Cerebellum (tissue), 4 donors: ENCODE measurements at places on chromosomes 2 and 18.

- DNase-seq, result no peak
Observed at GRCh38 chr2:15918761-15919356, 21.5 kb upstream of the MYCN start.

- no peak for DNase-seq
Observed at GRCh38 chr18:46013484-46014189, 46.5 kb upstream of the EPG5 start.

DNA sequence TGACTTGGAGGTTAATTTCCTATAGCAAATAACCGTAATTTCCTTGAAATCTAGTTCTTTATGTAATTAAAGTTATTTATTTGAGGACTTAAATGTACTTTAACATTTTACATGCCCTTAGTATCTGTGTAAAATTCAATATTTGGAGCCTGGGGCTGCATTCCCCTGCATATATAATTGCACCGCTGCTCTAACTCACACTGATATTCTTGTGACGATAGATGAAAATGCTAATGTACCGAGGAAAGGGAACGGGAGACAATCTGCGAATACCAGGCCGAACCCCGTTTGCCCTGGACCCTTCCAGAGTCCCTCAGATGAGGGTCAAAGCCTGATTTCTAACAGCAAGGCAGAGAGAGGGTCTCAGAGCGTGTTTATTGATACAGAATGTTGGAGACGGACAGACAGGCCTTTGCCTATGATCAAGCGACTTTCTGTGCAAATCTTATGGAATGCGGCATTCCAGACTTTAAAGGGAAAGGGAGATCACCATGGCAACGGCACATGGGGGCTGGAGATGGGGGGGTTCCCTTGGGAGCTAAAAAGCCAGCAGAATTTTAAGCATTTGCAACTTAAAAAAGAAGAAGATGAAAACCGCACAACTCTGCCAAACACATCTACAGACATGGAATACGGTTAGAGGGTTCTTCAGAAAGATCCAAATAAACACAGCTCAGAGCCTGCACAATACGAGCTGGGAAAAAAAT lies 57.6 kb upstream of the TWIST2 start:
- DNase-seq, result no peak

DNA sequence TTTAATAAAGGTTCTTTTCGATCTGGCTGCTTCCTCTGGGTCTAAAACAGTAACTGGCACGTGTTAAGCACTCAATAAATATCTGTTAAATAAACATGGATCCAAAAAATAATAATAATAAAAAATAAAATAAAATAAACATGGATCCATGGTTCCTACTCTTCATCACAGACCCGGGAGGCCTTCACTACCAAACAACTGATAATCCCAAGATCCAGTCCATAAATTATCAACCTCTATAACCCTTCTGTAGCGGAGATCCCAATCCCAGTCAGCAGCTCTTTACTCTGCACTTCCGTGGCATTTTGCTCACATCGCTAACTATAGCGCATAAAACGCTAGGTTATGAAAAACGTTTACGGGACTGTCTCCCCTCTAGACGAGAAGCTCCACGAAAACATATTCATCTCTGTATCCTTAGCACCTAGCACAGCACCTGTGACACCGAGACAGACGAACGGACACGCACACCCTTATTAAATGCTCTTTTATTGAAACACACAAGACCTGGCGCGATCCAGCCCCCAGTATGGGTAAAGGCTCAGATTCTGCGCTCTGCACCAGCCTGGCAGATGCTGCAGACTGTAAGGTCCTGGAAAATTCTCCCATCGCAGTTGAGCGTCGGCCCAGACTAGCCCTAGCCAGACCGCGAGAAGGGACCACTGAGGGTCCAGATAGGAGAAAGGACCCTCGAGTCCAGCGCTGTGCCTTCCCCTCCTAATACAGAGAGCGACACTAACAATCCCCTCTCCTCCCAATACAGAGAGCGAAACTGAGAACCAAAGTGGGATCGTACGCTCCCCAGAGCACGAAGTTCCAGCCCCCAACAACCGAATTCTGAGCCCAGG lies 770 bp downstream of the NBAS start:
- peak; percentile 36 for DNase-seq

- DNase-seq, result no peak
Observed at GRCh38 chr2:217643789-217644301, 358.9 kb downstream of the TNS1 start.

DNA sequence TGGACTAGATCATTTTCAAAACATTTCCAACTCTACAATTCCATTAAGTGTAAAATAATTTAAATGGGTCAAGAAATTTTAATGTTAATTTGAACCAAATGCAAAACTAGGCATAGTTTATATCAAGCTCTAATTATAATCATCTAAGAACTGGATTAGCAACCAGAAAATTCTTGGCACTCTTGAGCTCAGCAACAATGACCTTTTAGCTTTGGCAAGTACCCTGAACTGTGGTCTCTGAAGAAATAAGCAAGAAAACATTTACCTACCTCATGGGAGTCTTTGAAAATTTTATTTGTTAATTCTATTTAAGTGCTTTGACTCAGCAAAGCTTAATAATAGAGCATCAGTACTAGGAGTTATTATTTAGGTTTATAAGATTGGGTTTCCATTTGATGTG lies 313.2 kb downstream of the SATB2 start:
- DNase-seq, result no peak

GRCh38 chr18:6885992-6886796 lies 156.7 kb downstream of the ARHGAP28 start:
- peak; percentile 12 for DNase-seq

DNA sequence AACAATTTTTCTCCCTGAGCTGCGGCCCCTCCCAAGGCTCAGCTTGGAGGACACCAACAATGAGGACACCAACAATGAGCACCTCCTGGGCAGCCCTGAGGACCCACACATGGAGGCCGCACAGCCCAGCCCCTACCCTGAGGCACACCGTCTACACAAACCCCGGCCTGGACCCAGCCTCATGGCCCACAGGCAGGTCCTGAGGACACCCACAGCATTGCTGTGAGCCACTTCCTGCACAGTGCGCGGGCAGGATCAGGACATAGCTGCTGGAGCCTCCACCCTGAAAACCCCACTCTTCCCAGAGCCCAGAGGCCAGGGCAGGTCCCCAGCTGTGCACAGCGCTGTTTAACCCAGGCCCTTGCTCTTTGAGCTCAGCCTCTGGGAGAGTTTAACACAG lies 194.3 kb downstream of the RTP5 start:
- DNase-seq, result no peak

- DNase-seq, result no peak
Observed at GRCh38 chr2:212953170-212953920, 198.1 kb downstream of the IKZF2 start.

DNA sequence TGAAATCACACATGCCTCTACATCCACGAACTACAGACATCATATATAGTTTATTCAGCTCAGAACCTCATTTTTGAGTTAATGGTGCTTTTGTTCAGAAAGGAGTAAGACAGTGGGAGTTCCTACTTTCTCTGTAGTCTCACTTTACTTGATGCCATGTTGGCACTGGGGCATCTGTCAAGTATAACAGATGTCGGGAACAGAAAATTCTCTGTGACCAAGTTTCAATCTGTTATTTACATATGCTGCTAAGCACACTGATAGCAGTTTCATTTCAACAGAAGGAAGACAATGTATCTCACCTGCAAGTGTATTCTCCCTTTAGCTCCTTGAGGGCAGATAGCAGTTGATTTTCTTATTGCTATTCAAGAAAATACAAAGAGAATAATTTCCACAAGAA lies 774.1 kb downstream of the METTL4 start:
- no peak for DNase-seq

GRCh38 chr2:129178356-129178755 lies 801.1 kb upstream of the RAB6C start:
- no peak for DNase-seq

DNA sequence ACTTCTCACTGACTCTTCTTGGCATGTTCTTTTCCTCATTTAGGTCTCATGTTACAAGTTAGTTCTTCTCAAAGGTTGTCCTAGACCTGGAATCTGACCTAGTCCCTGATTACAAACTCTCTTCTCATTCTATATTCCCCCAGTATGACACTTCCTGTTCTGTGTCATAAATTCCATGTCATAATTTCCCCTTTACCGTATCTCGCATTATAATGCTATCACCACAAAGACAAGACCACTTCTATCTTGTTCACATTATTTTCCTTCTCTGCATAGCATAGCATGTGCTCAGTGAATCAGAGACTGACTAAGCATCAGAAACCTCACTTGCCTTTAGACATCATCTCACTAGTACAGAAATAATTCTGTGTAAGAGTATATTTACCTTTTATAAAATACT lies 63.6 kb upstream of the CAVIN2 start:
- DNase-seq, result no peak

DNA sequence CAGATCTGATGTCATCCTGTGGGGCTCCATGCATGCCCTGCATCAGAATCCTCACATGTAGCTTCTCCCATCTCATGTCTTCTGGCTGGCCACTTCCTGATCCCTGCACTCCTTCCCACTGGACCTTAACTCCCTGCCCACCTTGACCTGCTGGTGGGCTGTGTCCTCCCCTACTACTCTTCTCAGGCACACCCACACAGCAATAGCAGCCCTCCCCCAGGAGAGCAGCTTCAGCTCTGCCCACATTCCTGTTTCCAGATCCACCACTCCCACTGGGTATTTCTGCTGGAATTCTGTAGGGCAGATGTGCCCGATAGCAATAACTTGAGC lies 137.0 kb upstream of the HS6ST1 start:
- no peak for DNase-seq

- no peak for DNase-seq
Observed at GRCh38 chr2:45700407-45701013, 49.0 kb downstream of the PRKCE start.

DNA sequence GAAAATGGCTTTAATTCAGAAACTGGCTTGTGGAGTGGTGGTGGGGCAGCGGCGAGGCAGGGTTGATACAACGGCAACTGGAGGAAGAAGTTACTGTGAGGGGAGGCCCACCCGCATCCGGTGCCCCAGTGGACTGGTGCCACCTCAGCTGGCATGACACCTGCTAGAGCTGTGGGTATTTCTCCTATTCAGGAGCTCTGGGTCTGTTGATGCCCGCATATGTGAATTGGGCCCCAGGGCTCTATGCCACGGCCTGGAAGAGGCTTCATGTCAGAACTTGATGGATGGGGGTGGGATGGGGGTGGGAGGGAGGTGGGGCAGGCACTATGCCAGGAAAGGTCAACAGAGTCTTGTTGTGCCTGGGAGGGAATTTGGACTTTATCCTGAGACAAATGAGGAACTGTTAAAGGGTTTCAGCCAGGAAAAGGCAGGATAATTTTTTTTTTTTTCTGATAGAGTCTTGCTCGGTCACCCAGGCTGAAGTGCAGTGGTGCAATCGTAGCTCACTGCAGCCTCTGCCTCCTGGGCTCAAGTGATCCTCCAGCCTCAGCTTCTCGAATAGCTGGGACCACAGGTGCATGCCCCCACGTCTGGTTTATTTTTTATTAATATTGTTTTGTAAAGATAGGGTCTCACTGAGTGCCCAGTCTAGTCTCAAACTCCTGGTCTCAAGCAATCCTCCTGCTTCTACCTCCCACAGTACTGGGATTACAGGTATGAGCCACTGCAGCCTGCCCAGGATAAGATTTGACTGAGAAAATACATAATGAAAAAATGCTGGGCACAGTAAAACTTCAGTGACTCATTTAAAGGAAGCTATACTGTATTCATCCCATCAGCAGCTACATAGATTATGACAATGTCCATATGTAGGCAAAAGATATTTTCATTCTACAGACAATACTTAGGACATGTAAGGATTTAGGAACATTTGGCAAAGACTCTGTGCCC lies 52.6 kb downstream of the SH2D6 start:
- DNase-seq, result no peak

GRCh38 chr2:129275706-129276105 lies 703.8 kb upstream of the RAB6C start:
- DNase-seq, result no peak

DNA sequence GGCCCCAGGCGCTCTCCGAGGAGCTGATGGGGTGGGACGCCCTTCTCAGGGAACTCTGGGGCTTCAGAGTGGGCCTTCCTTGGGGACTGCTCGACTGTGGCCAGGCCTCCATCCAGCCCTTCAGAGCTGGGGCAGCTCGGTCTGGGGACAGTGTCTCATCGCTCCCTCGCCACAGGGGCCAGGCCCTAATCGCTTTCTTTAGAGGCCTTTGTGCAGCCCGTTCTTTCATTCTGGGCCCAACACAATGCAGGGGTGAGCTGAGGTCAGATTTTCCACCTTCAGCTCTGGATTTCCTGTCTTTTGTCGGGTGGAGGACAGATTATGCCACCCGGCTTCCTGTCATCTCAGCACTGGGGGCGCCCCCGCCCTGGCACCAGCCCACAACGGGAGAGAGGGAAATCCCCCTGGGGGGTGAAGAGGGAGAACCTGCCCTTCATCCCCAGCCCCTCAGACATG lies 25.2 kb downstream of the MYCN start:
- DNase-seq, result no peak

DNA sequence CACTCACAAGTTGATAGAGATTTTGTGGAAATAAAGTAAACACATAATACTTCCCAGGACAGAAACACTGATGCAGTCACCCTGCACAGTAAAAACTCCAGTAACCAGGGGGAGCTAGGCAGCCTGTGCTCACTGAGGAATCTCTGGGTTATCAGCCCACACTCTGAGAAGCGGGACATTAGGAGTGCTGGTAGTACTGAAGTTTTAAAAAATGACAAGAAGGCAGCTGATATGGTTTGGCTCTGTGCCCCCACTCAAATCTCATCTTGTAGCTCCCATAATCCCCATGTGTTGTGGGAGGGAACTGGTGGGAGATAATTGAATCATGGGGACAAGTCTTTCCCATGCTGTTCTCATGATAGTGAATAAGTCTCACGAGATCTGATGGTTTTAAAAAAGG lies 31.4 kb downstream of the KCTD1 start:
- DNase-seq, result no peak

- peak; percentile 42 for DNase-seq
Observed at GRCh38 chr2:96143848-96144480, 1.3 kb downstream of the DUSP2 start.

DNA sequence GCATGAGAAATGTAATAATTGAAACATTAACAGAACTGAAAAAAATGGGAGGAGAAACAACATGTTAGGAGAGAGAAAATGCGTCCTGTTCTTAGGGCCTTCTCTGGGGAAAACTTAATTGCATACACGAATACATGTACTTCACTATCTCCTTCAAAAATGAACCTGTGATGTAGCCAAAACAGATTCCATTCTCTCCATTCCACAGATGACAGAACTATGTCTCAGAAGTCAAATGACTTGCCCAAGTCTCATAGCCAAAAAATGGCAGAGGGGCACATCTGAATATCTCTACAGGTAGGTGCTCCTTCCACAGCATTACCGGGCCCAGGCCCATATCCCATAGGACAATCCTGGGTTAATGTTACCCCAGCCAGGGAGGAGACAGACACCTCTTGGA lies 3.9 kb upstream of the DCTN1 start:
- no peak for DNase-seq

GRCh38 chr2:80147690-80148089 lies 156.9 kb downstream of the LRRTM1 start:
- DNase-seq, result no peak

DNA sequence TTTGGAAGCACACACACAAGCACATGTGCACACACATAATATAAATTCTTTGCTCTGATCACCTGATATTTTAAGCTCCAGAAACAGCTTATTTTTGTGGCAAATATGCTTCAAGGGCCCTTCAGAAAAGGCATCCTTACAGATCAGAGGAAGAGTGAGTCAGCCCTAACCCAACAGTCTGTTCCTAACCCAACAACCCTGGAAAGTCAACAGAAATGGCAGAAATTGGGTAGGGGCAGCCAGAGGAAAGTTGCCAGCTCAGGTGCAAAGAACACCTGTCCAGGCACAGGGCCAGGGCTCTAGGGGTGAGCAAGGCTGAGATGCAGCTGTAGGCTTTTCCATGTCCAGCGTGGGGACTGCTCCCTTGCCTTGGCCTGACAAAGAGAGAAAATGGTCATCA lies 6.4 kb upstream of the NCKAP5 start:
- DNase-seq, result no peak

- no peak for DNase-seq
Observed at GRCh38 chr2:232374356-232374755, 4.2 kb upstream of the ALPP start.
